Activated T-cell treated with anti-CD3 and anti-CD28 coated beads, Interleukin-2, amount 50 U/mL, for 4 hours (primary cell): ENCODE measurements at places on chromosomes 12 and 14. TPM values are rescaled to one million over a fixed set of nuclear protein-coding genes. Genes with fewer than 3 reads are reported as not detected.

- peak; percentile 68 for DNase-seq
These were observed 10.8 kb downstream of the SUOX start for GRCh38 chr12:56007564-56008559.

NRXN3 gene
- not detected for total RNA-seq

DNA sequence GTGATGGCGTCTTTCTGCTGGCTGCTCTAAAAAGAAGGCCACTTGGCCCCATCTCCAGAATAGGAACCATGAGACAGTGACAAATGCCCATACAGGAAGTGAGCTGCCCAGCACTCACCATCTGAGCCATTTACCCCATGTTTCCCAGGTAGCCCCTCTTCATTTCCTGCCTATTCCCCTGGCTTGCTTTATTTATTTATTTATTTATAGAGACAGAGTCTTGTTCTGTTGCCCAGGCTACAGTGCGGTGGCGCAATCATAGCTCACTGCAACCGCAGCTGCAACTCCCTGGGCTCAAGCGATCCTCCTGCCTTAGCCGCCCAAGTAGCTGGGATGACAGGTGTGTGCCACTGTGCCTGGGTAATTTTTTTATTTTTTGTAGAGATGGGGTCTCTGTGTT, 71.2 kb downstream of the RIN3 start:
- DNase-seq: no peak

DNA sequence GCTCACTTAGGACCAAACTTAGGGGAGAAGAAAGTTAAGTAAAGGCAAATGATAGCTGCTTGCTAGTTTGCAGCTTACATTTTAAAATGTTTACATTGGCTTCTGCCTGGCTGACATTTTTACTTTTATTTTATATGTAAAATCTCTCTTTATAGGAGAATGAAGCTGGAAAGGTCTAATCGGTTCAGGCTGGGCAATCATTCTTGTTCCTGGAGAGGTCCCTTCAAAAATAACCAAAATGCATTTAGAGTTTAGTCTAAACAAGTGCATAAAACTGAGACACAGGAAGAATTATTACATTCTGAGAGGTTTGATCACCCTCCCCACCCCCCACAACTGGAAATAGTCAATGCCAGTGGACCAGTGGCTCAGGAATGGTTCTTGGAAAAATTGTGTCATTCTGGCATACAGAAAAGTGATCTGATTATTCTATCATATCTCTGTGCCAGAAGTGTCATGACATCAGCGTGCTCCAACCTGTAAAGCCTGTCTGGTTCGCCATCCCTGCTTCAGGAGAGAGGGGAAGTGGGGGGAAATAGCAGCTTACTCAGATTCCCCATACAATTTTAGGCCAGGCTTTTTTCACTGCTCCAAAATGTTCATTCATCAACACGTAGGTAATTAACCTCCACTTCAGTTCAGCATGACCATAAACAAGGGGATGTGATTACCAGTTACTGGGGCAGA, 4.2 kb downstream of the PRICKLE1 start:
- no peak for DNase-seq

DNA sequence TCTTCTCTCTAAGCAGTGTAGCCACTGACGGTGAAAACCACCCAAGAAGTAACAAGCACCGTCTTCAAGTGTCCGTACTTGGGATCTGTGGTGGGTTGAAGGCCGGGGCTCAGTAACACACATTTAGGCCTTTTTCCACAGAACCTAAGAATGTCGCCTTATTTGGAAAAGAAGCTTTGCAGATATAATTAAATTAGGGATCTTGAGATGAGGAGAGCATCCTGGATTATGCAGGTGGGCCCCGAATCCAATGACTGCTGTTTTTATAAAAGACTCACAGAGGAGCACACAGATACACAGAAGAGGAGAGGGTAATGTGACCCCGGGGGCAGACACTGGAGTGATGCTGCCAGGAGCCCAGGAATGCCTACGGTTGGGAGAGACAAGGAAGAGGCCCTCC, 46.3 kb downstream of the RIMBP2 start:
- DNase-seq: no peak
